ENCODE measurements at places on chromosomes 3 and 15.

GRCh38 chr3:8619548-8619947, 25.1 kb downstream of the SSUH2 start:
- no peak for DNase-seq

DNA sequence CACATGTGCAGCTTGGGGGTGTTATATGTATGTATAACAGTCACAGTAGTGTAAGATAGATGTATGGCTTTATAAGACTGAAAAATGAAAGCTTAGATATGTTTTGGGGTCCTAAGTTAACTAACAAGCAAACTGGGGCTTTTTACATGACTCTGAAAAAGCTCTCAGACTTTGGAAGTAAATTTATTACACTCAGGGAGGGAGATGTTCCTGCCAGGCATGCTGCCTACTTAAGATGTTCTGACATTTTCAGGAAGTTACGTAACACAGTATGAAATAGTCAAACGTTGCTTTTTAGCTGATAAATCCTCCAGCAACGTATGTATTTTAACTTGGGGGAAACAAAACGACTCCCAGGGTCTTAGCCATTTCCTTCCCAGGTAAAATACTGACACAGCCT, 1.7 kb upstream of the IFT57 start:
- DNase-seq, result no peak

DNA sequence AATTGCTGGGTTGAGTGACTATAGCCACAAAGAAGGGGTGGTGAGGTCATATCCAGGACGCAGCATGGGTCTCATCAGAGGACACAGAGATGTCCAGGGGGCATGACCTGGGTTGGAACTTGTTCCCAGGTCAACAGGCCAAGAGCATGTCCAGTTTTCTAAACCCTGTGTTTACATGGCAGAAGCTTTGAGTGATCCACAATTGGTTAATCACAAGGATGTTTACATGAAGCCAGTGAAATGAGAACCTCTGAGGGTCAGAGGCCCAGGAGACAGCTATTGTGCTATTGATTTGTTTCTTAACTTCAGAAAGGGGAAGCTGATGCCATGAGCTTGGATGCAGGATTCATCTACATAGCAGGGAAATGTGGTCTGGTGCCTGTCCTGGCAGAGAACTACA, 42.2 kb upstream of the TOPBP1 start:
- DNase-seq, result no peak

DNA sequence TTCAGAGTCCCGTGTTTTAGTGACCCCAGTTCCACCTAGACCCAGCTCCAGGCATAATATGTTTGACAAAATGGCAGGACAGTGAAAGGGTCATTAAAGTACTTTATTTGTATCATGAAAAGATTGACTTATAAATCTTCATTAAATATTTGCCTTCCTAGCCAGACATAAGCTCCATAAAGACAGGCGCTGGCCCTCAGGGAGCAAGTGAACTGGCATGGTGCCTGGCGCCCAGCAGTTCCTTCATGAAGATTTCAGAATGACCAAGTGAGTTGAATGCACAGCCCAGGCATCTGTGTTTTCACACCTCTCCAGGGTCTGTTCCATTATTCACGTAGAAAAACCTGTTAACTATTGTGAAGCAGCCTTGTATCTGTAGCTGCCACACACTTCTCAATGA, 166.2 kb downstream of the GAP43 start:
- no peak for DNase-seq

DNA sequence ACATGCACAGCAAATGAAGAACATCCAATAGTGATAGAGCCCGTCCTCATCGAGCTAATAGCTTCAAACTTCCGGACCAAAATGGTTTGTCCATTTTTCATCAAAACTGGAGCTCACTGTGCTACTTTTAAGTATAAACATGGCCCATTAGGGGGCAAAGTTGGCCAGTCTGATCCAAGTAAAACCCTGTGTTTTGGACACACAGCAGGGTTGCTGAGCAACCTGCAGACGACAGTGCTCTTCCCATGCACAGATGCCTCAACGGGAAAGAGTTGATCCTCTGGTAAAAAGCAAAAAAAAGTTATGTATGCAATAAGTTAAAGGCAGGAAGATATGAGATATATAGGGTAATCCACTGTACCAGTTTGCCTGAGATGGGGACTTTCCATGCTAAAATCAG, 244.0 kb upstream of the THBS1 start:
- DNase-seq, result no peak

All from breast epithelium (tissue), 4 donors.